ENCODE measurements at places on chromosomes 3 and 15.

- no peak for DNase-seq
Measured at GRCh38 chr3:194170793-194171192, 34.8 kb downstream of the HES1 start.

- DNase-seq, result no peak
Measured at GRCh38 chr15:38680775-38681174, 116.2 kb upstream of the RASGRP1 start.

GRCh38 chr3:183822631-183823030 is 2.7 kb downstream of the MAP6D1 start:
- no peak for DNase-seq

DNA sequence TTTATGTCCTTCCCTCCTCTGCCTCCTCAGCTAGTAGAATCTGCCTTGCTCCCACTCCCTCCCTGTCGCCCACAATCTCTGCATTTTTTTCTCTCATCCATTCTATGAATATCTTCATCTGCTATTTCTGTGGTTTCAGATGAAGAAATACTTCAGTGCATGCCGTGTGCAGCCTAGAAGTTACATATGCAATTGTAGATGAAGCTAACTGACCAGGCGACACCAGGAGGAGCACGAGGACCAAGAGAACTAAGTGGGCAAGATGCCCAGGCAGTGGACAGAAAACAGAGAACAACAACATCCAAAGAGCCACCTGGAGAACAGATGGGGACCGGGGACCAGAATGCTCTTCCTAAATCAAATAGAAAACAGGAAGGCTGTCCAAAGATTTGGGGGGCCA is 121.4 kb upstream of the ATP11B start:
- no peak for DNase-seq

GRCh38 chr15:80561500-80561899 is 133.6 kb upstream of the ABHD17C start:
- no peak for DNase-seq

- DNase-seq, result no peak
Measured at GRCh38 chr15:92166751-92167405, 226.8 kb upstream of the ST8SIA2 start.

GRCh38 chr15:82051664-82052063 is 5.8 kb upstream of the MEX3B start:
- no peak for DNase-seq

DNA sequence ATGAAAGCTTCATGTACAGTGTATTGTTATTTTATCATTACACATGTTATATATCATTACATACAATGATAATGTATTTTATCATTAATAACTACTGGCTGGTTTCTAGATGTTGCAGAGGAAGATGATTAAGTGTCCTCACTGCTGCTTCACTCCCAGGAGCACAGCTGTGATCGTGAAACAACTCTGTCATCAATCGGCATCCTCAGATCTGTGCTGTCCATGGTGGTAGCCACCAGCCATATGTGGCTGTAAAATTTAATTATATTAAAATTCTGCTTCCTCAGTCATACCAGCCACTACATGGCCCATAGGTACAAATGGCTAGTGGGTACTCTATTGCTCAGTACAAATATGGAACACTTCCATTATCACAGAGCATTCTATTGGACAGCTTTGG is 379.4 kb upstream of the CFAP20DC start:
- no peak for DNase-seq

DNA sequence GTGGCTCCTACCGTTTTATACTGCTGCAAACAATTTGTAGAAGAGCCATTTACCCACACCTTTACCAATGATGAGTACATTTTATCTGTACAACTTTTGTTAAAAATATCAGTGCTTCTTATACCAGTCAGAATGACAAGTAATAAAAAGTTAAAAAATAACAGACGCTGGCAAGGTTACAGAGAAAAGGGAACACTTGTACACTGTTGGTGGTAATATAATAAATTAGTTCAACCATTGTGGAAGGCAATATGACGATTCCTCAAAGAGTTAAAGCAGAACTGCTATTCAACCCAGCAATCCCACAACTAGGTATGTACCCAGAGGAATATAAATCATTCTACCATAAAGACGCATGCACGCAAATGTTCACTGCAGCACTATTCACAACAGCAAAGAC is 51.9 kb downstream of the ARRDC4 start:
- DNase-seq, result no peak

DNA sequence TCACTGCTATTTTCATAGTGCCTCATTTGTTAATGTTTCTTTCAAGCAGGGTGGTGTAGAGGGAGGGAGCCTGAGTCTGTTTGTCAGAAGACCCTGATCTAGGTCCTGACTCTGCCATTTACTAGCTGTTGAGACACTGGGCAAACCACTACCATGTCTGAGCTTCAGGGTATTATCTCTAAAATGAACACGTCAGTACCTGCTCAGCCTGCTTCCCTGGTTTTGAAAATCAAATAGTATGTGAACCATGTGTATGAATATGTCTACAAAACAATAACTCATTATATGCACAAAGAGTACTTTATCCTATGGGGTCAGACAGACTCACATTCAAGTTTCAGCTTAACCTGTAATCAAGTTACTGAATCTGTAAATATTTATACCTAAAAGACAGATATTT is 25.1 kb downstream of the SYNPR start:
- no peak for DNase-seq

GRCh38 chr3:38567498-38567897 is 71.4 kb downstream of the EXOG start:
- no peak for DNase-seq

DNA sequence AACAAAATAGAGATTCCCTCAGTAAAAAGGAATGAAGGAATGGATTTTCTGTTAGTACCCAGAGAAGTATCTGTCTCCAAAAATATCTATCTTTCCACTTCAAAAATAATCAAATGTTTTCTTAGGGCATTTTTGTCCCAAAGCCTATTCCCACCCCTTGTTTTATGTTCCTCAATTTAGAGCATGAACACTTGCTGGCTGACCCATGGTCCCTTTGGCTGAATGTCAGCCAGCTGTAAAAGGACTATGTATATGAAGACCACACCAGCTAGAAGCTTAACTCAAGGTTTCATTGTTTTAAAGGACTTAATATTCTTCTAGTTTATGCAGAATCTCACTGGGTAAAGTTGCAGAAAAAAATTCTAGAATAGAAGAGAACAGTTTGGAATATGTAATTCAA is 931.2 kb downstream of the MCTP2 start:
- no peak for DNase-seq

DNA sequence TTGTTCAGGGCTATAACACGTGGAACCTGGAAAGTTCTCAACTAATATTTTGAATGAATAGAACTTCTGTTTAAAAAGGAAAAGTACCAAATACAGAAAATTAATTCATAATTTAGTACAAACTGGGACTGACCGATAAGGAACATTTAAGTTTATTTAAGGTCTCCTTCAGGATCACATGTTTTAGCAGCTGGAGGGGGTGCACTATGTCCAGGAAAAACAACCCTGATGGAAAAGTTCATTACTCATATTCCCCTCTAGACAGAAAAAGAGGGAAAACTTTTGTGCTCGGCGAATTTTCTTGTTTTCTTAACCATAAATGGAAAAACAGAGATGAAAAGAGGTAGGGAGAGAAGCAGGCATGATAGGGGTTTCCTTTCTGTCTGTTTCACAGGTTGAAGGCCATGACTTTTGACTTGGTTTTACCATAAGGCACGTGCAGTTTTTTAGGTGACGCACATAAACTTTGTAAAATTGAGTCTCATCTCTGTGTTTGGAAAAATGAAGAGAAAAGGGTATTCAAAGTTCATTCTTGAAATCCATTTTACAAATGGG is 26.5 kb downstream of the FRMD4B start:
- DNase-seq, result no peak

GRCh38 chr3:25568525-25569078 is 96.1 kb downstream of the TOP2B start:
- DNase-seq, result no peak

DNA sequence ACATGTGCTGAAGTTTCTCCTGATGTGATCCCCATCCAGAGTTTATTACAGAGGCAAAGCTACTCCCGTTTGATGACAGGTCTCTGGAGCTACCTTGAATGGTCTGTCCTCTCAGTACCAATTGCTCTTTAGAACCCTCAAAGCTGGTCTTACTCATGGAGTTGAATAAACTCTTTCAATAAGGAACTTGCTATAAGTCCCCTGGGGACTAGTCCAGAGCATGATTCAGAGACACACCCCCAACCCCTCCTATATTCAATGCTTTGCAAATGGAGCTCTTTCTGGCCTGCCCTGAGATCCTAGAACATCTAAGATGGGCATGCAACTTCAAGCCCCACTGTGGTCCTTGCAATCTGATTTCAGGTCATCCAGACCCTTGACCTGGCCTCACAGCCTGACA is 23.9 kb upstream of the TPM1 start:
- DNase-seq, result no peak

GRCh38 chr3:48465531-48466378 is 19.2 kb downstream of the ATRIP start:
- DNase-seq, result peak; percentile 98

DNA sequence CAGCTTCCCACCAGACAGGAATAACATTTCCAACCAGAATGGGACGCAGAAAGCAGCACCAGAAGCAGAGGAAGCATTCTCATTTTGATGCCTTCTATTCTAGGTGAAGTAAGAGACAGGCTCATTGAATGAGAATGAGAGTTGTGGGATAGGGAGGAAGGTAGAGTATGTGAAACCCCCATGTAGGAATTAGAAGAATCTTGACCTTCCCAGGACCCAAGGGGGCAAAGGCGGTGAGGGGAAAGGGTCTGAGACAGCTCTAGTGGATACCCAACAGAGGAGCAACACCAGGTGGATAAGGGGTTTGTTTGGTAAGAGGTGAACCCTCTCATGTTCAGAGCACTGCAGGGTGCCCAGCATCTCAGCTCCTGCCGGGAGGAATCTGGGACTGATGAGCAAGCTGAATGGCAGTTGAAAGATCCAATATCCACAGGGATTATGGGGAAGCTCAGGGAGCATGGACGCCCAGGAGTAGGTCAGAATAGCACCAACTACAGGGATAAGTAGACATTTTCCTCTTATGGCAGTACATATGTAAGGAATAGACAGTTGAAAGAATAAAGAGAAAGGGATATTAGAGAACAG is 77.0 kb downstream of the PLCL2 start:
- DNase-seq, result no peak

DNA sequence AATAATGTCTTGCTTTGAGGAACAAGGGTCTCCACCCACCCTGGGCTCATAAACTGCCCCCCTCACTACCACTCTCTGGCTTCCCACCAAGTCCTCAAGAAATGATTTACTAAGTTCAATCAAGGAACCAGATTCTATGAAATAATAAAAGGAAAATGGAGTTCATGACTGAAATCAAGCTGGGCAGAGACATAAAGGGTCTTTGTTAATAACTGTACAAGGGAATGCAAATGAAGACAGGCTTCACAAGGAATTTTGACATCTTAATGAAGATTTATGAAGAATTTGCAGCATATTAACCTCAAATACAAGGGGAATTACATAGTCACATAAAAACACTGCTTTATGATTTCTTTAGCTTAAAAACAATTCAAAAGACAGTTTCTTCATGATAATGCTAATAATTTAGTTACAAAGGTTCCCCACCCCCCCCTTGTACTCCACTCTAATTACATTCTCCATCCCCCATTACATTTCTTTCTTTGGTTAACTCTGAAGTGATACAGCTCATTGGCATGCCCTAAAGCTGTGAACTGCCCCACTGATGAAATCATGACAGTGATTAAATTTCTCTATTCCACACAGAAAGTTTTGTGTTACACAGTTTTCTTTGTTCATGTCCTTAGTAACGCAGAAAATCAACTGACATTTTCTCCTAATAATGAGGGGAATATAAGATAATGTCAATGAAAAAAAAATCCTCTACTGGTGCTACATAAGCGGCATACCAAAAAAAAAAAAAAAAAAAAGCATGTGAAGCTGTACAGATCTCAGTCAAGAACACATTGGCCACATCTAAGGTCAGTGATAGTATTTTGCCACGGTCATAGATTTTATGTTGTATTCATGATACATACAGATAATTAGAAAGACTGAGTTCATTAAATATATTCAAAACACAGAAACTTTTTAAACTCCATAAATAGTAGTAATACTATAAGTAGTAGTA is 54.4 kb downstream of the WWTR1 start:
- DNase-seq, result no peak

GRCh38 chr3:136979684-136980083 is 21.9 kb downstream of the IL20RB start:
- DNase-seq, result no peak

DNA sequence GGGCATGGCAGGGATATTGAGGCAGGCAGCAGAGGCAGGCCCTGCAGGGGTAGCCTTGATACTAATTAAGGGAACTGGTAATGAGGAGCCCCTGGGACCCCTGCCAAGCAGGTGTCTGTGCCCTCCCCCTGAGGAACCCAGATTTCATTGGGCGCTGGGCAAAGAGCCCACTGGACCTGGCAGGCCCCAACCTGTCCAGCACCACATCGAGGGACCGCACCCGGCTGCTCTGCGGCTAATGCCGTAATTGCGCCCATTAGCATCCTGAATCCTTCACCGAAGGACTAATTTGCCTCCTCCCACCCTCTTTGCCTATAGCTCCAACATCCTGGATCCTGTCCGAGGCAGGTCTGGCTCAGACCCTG is 13.7 kb upstream of the SEMA3B start:
- DNase-seq, result no peak

DNA sequence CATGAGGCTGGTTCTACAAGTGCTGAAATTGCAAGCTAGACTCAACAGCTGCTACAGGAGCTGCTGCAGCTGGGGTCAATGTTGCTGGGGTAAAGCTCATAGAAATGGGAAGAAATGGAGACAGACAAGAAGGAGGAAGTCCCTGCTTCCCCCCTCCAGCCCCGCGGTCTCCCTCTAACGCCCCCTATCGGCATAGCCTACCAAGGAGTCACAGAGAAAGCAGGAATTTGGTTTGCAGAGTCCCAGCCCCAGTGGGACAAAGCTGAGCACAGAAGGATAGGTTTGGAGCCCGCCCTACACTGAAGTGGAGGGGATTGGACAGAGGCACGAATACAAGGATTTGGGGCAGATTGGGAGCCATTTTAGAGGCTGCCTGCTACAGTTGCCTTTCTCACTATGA is 176.9 kb upstream of the ANKRD28 start:
- no peak for DNase-seq

- DNase-seq, result no peak
Measured at GRCh38 chr15:42267286-42267685, 5.7 kb upstream of the GANC start.

DNA sequence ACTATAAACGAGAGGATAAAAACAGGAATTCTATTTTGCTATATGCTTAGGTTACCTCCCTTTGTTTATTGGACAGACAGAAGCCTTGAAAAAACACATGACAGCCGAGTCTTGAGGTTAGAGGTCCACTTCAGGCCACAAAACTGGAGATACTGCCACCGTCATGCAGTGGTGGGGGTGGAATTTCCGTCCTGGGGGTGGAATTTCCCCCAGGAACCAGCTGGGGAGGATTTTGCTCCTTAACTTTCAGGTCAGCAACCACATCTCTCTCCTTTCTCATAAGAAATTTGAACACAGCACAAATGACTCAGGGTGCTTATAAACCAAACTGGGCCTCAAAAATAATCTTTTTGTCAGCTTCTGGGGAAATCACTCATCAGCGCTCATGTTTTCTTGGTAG is 545.8 kb upstream of the ADAMTS9 start:
- no peak for DNase-seq

Data from smooth muscle cell of the brain vasculature (primary cell).